ENCODE measurements at places on chromosomes 4 and X. TPM values are rescaled to one million over a fixed set of nuclear protein-coding genes. Genes with fewer than 3 reads are reported as not detected.

Gene MND1
- 1.3 TPM for total RNA-seq

Gene PDGFC
- total RNA-seq, result 52.2 TPM

Gene FATE1
- not detected for total RNA-seq

Gene CT55
- not detected for total RNA-seq

DNA sequence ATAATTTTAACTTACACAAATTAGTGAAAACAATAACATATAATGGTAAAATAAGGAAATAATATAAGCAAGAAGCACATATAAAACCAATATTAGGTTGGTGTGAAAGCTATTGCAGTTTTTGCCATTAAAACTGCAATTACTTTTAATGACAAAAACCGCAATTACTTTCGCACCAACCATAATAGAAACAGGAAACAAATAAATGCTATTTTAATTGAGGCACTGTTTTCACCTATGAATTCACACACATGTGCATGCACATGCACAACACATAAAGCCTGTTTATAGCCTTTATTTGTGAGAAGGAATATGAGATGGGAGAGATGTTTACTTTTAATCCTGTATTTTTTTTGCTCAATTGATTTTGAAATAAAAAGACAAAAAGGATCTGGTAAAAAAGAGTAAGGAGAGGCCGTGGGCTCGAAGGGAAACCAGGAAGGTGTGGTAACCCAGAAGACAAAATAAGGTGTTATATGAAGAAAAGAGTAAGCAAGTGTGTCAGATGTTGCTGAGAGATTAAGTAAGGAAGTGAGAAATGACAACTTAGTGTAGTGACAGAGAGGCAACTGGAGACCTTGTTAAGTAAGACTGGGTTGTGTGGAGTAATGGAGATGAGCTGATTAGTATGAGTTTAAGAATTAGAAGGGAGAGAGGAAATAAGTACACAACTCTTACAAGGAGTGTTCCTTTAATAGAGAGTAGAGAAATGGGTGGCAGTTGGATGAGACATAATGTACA lies 69.0 kb downstream of the KLHL13 start:
- DNase-seq, result no peak

DNA sequence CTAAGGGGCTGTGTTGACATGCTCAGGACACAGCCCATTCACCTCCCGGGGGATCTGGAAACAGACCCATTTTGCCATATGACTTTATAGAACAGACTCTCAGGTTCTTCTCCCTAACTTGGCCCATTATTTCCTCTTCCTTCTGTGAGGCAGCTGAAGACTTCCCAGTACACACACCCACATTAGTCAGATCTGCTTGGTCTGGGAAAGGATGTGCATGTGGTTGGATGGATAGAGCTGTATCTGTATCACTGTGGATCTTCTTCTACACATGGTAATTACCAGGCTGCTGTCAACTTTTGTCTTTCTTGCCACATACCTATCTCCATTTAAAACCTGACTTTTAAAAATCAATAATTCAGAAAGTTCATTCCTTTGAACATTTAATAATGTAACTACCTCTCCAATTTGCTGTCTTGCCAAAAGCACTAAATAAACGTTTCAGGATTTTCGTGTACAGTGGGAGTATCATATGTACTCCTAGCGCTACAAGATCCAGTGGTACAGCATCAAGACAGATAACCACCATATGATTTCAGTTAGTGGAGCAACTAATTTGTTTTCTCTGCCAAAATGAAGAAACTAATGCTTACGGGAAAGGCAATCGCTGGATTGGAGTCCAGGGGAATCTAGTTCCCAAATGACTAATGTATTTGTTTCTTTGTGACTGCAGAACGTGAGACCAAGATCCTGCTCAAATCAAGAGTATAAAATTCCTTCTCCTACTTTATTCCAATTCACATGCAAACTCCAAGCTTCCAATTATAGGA lies 134.1 kb upstream of the MAP3K15 start:
- peak; percentile 25 for DNase-seq

- DNase-seq, result no peak
Measured at GRCh38 chr4:144442713-144443112, 203.2 kb upstream of the HHIP start.

- DNase-seq, result no peak
Measured at GRCh38 chr4:165217325-165217724, 10.0 kb downstream of the KLHL2 start.

- no peak for DNase-seq
Measured at GRCh38 chr4:40940317-40940741, 190.6 kb downstream of the NSUN7 start.
